ENCODE measurements at places on chromosomes 7 and 10.

- no peak for DNase-seq
These were observed 386.7 kb downstream of the CALN1 start for GRCh38 chr7:72025381-72025960.

DNA sequence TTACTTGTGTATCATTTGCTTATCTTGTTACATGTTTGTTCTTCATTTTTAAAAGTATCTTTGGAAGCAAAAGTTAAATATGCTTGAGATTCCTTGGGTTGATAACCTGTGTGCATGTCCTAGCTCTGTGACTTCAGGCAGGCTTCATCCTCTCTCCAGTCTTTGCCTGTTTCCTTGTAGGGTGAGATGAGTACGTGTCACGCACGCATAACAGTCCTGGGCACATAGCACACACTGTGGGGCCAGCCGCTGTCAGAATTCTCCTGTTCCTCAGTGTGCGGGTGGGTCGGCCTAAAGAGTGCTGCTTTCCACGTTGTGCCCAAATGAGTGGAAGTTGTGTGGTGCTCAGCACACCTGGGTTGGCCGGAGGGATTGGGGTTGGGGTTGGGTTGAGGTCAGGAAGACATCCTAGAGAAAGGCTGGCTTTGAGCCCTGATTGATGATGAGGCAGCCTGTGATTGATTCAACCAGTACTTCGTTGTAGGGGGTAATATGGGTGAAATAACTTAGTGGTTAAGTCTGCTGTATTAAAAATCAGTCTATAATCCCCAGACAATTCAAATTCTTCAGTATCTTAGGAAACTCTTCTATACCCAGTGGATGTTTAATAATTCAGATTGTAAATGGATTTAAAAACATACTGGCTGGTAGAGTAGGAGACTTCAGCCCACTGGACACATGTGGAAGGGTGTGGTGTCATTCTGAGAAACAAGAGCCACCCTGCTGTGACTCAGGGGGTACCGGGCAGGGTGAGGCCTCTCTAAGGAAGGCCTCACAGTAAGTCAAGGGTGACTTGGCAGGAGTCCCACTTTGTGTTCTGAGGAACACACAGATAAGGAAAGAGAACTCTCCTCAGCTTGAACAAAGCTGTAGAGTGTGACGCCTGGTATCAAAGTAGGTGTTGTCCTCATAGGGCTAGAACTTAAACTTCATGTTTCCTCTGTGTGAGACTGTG, 54.8 kb downstream of the DAGLB start:
- peak; percentile 49 for DNase-seq

DNA sequence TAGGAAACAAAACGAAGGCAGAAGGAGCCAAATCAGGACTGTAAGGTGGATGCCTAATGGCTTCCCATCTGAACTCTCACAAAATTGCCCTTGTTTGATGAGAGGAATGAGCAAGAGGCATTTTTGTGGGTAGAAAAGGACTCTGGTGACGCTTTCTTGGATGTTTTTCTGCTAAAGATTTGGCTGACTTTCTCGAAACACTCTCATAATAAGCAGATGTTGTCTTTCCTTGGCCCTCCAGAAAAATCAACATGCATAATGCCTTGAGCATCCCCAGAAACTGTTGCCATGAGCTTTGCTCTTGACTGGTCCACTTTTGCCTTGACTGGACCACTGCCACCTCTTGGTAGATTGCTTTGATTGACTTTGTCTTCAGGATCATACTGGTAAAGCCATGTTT, 13.5 kb downstream of the PTPN12 start:
- DNase-seq = no peak

DNA sequence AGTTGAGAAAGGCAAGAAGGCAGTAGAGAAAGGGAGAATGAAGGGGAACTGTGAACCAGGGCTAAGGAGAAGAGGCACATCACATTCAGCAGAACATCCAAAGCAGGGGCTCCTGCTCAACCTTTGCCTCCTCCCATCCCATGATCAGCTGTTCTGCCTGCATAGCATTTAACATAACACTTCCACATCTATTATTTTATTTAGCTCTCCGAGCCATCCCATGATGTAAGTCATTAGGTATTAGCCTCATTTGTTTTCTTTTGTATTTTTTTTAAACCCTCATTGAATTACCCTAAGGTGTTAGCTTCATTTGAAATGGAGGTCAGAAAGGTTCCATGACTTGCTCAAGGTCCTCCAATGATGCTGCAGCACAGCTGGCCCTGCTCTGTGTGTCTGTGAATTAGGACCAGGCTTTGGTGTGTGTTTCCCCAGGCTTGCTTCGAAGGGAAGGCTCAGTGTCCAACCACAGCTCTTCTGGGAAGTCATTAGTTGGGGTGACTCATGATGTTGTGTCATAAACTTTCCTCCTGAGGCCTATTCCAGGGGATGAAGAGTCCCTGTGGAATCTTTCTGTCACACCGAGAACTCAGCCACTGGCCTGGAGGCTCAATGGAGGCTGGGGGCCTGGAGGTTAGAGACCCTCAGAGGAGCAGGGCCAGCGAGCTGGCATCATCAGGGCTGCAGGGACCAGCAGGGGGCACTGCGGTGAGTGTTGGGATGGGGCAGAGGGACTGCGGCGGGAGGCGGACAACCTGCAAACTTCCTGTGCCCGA, 16.5 kb downstream of the NPFFR1 start:
- DNase-seq = no peak

DNA sequence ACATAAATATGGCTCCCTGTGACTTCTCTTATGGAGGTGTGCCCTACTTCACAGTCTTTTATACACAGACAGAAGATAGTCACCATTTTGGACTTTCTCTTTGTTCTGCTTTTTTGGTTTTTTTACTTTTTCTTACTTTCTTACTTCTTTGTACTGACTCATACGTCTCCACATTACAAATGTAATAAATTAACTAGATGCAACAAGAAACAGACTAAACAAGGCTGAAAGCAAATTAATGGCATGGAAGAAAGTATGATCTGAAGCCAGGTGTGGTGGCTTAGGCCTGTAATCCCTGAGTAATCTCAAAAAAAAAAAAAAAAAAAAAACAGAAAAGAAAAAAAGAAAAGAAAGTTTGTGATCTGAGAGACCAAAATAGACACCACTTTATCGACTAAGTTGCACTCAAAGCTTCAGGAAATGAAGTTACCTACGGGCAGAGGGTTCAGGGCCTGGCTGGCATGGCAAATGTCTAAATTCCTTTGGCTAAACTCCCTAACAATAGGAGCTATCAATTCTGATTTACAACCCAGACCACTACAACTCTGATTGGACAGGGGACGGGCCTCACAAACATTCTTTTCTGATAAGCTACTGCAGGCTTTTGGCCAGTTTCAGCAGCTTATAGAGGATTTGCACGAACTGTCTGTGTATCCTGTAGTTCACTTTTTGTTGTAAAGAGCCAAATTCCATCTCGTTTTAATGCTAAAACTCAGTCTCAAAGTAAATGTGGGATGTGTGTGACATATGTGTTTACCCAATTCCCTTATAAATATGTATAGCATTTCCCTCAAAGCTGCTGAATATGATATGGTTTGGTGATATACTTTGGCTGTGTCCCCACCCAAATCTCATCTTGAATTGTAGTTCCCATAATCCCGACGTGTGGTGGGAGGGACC, 129.1 kb downstream of the SEPTIN14 start:
- no peak for DNase-seq

DNA sequence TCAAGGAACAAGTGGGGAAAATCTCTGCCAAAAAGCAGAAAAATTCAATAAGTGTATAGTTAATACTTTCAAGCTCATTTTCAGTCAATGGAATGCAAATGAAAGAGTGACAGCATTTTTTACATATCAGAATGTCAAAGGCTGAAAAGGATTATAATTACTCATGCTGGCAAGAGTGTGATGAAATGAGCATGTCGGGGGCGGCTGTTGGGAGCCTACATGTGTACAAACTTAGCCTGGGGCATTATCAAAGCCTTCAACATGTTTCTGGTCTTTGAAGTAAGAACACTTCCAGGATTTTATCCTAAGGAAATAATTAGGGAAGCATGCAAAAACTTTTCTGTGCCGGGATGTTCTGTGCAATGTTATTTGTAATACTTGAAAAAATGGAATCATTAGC, 221.7 kb upstream of the LYZL1 start:
- no peak for DNase-seq

DNA sequence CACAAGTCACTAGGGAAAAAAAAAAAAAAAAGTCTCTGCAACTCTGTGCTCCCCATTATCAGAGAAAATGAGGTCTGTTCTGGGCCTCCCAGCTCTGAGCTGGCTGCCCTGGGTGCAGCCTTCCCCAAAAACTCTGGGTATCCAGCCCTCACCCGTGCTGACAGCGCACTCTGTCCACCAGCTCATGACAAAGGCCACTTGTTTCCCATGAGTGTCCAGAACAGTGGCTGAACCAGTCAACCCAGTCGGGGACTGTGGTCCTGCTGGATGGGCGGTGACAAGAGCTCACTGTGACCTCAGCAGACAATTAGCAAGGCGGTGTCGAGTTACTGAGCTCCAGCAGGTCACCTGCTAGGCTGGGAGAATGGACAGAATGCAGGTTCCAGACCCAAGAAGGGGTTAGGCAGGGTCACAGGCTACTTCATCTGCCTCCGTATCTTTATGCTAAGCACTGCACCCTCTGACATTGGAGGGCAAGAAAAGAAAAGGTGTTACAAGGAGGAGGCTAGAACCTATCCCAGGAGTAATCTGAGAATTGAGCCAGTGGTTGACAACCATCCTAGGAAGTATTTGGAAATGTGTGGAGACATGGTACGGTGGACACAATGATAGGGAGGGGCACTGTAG, 37.2 kb downstream of the DLG5 start:
- no peak for DNase-seq

DNA sequence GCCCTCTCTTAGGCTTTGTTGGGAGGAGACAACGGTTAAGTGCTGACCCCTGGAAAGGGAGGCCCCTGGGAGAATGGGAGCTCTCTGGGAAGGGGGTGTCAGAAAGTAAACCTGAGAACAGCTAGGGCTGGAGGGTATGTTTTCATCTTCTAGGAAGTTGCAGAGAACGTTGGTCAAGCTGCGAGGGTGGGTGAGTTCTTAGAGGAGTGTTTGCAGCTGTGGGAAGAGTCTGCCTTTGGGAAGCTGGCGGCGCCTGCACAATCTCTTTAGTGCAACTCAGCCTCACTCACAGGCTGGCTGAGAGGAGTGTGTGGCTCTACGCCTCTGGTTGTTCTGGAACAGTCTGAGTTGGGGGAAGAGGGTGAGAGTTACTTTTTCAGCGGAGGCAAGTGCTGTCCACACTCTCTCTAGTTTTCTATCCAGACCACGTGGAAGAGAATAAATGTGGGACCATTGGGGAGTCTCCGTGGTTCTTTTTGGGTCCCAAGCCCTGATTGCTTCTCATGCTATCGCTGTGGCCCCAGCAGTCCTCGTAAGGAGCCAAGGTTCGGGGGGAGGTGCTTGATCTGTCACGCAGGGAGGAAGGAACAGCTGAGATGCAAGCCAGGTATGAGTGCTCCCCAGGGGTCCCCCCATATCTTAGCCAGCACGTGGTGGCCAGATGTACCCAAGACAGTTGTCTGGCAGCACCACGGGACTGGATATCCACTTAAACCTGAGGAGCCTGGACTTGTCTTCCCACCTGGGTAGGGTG, 237.2 kb downstream of the BUB3 start:
- no peak for DNase-seq

- no peak for DNase-seq
These were observed 66.2 kb downstream of the FAM241B start for GRCh38 chr10:69696073-69696731.

- DNase-seq = no peak
These were observed 38.9 kb upstream of the FHIP2A start for GRCh38 chr10:114782666-114783065.

GRCh38 chr10:8327140-8327423, 272.6 kb downstream of the GATA3 start:
- no peak for DNase-seq

GRCh38 chr7:112009081-112009480, 197.1 kb downstream of the DOCK4 start:
- no peak for DNase-seq

GRCh38 chr7:6558837-6559236, 7.6 kb upstream of the GRID2IP start:
- no peak for DNase-seq

DNA sequence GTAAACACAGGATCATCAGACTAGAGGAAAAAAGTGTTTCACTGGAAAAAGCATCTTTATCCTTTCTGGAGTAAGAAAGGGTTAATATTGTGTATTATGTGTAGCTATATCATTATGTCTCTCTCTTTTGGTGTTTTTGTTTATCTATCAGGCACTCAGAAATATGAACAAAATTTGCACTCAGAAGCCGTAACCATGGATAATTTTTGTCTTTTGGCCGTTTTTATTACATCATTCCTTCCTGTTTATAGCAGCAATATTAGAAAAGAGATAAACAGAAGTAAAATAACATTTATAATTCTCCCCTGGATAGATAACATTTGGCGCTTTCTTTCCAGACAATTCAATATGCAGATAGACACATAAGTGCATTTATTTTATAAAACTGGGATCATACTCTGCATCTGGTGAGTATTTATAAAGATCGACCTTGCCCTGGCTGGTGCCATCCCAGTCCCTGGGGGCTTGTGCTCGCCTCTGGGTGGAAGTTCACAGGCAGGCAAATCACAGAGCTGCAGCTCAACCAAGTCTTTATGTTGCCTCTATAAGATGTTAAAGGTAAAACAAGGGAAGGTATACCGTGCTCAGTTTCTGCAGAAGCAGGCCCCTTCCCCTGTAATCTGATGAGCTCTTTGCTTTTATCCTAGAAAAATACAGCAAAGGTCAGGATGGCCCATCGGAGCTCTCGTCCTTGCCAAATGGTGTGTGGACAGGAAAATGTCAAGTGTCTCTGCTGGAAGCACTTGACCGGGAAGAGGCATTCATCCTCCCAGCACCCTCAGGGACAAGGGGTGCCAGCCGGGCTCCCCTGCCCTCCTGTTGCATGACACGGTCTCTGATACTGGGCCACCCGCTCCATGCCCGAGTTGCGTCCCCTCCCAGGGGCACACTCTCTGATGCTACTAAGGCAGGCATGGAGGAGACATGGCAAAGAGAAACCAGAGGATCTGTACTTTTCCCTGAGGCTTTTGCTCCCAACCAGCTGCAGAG, 43.9 kb downstream of the PYROXD2 start:
- no peak for DNase-seq

DNA sequence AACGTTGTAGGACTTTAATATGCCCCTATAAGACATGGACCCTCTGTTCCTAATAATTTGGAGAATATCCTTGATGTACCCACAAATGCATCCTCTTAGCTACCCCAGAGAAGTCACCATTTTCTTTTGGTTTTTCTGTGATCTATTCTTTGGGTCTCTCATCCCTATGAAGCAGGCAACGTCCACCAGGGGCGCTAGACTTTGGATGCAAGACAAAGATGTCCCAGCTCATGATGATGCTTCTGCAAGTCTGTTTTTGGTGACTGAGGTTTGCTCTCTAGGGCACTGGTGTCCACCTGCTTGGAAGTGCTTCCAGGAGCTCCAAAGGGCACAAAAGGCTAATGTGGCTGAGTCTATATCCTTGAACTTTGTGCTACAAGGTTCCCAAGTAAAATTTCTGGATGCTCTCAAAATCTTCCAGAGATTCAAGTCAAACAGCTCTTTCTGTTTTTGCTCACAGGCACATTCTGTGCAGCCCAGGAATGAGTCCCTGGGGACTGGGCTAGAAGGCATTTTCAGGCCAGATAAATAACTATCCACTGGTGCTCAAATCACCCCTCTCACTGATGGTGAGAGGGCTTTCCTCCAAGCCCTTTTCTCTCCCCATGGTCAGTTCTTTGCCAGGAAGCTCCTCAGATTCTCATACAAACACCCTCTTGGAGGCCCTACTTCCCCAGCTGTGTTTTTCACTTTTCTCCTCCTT, 166.4 kb downstream of the C7orf25 start:
- DNase-seq = no peak
